Hematopoietic multipotent progenitor cell treated with erythropoietin and hydrocortisone succinate and interleukin-3 and kit ligand, for 17 days (in vitro differentiated cells): ENCODE measurements at places on chromosomes 11 and 22.
A peak's percentile ranks its signal among the peaks of the same experiment; 100 is the strongest.

GRCh38 chr11:14882196-14882595 is 9.8 kb downstream of the CYP2R1 start:
- no peak for DNase-seq

DNA sequence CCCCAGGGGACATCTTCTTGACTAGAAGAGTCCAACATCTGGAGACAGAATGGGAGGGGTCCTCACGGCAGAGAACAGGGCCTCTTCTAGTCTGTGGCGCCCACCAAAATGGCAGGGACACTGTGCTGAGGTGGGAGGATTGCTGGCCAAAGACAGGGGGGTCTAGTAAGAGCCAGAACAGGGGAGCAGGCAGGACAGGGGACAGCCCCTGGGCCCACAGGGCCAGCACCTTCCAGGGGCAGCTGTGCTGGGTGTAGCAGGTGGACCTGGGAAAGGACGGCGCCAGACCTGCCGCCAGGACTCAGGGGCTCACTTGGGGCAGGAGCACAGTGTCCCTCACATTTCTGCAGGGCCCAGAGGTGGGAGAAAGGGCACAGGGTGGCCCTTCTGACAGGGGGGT is 858 bp upstream of the APOBEC3A start:
- DNase-seq, result no peak

GRCh38 chr11:45901626-45902025 is 5.4 kb downstream of the FREY1 start:
- no peak for DNase-seq

- no peak for DNase-seq
Observed at GRCh38 chr11:66479394-66480116, 679 bp upstream of the DPP3 start.

GRCh38 chr11:66218036-66218435 is 50.4 kb upstream of the RAB1B start:
- DNase-seq, result no peak

DNA sequence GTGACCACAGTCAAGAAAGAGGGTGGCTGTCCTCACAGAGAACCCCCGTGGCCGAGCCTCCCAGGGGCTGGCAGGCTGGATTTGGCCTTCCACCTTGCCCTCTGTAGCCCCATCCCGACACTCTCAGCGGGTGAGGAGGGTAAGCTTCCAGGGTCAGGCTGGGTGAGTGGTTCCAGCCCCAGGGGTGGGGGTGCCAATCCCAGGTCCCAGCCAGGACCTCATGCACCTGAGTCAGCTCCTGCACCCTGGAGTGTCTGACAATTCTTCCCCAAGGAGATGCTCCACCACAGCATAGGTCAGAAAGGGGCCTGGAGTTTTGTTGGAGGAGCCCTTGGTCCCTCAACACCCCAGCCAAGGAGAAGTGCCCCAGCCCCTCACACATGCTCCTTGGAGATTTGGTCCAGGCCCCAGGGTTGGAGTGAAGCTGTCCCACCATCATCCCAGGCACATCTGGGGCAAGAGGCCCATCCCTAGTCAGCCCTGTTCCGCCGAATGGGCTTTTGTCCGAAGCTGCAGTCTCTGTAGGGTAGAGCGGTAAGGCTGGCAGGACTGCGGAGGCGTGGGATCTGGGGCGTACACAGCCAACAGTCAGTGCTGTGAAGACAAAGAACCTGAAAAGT is 8.4 kb downstream of the LINC01488 start:
- DNase-seq, result no peak

GRCh38 chr11:112882494-112883381 is 78.5 kb upstream of the NCAM1 start:
- DNase-seq, result no peak

DNA sequence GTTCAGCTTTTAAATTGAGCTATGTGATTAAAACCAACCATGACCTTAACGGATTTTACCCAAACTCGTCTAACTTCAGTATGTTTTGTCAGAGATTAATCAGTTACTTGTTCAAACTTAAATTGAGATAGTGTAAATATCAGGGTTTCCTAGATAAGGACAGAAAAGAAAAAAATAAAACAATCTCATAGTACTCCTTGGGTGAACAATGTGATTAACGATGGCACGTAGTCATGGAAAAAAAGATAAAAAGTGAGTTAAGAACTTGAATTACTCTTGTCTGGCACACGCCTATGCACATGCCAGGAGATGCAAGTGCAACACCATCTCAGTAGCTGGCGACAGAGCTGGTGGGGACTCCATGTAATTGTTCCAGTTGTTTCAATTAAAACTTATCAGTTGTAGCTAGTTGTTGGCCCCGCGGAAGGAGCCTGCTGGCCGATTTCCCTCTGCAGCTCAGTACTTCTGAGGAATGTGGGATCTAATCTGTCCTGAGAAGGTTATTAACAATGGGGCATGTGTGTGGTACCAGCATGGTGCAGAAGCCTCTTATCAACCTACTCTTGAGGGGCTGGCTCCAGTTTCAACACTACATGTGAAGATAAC is 3.0 kb downstream of the RASSF10 start:
- no peak for DNase-seq

- no peak for DNase-seq
Observed at GRCh38 chr11:124612045-124612444, 817 bp downstream of the PANX3 start.

DNA sequence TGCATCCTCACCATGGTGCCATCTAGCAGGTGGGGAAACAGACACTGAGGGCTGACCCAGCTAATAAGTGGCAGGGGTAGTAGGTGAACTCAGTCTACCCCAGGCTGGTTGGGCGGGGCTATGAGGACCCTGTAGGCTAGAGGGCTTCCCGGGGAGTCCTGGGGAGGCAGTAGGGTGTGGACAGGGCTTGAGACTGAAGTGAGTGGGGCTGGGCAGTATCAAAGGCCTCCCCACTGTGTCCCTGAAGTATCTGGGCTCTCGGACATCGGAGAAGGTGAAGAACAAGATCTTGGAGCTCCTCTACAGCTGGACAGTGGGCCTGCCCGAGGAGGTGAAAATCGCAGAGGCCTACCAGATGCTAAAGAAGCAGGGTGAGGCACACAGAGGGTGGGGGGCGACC is 11.4 kb downstream of the GGA1 start:
- no peak for DNase-seq

GRCh38 chr11:70743941-70744351 is 345.6 kb downstream of the CTTN start:
- no peak for DNase-seq

GRCh38 chr11:63811522-63811921 is 1.7 kb upstream of the SPINDOC start:
- DNase-seq, result no peak

GRCh38 chr11:73428699-73429098 is 52.5 kb downstream of the RELT start:
- DNase-seq, result no peak

DNA sequence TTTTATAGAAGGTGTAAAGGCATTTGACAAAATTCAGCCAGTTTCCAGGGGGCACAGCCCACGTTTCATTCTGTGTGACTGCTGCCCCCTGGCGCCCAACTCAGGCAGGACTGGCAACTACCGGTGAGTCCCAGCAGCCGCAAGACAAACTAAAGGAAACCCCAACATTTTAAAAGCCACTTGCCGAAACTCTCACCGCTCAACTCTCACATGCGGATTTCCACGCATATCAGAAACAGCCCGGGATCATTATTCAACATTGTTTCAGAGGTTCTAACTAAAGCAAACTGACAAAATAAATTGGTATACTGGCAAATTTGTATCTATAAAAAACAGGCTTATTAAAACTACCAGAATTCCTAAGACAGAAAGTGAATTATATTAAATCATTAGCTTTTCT is 48.2 kb downstream of the MORC2 start:
- DNase-seq, result peak; percentile 79

DNA sequence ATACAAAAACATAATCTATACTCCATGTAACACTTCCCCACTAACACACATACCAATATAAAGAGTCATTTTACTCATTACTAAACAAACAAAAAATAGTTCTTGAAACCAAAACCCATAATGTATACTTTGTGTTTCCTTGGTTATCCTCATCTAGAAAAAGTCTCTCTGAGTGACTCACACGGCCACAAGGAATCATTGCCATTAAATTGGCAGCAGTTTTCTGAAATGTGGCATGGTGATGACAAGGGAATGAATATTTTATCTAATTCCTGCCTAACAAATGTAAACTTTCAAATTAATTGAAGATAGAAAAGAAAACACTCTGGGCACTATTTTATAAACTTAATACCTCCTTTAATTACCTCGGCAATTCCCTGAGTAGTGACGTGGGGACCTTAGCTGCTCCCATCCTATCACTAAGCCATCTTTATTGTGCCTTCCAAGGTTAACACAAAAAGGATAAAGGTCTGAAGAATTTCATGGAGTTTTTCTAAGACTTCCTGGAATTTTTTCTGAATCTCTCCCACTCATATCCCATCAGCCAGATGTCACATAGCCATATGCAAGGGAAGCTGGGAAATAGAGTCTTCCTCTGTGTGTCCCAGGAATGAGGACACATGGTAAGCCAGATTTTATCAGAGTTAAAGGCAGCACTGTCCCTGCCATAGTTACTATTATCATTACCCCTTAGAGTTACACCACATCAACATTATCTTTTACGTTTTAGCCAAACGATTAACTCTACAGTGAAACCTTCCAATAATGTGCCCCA is 857.2 kb upstream of the TENM4 start:
- no peak for DNase-seq

GRCh38 chr11:9037046-9037780 is 33.4 kb upstream of the NRIP3 start:
- DNase-seq, result no peak

DNA sequence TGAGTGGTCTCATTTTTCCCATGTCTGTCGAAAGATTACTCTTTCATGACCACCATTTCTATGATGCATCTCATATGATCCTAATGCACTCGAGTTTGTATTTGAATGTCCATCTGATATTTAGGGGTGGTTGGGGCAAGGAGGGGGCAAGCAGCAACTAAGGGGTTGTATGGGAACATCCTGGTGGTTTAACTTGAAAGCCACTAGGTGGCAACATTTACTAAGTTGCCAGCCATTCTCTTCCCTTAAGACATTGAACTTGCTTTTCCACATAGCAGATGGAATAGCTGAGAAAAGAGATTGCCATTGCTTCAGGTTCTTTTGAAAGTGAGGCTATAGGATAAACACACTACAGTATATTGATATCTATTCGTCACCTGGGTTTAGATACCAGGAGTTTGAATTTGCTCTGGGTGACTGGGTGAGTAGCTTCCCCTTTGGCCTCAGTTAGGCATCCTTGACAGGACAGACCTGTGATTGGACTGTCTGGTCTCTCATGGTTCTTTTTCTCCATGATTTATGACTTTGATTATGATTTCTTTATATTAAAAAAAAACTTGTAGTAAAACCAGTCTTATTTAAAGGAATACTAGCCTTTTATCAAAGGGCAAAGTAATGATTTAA is 32.4 kb downstream of the NF2 start:
- peak; percentile 64 for DNase-seq

- DNase-seq, result no peak
Observed at GRCh38 chr11:88179971-88180629, 4.9 kb upstream of the RAB38 start.

- no peak for DNase-seq
Observed at GRCh38 chr22:17475318-17476230, 87.7 kb upstream of the SLC25A18 start.

DNA sequence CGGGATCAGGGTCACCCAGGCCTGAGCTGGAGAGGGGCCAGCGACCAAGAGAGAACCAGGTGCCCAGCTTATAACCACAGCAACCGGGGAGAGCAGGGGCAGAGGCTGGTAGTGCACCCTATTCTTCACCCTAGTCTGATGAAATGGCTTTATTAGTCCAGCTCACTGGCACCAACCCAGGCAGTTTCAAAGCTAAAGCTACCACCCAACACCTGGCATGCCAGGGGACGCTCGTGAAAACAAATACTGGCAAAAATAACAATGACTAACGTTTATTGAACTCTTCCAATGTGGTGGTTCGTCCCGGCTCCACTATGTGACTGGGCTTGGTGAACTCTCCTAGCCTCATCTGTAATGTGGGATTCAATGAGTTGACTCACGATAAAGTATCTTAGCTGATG is 30.6 kb downstream of the SCGB1A1 start:
- no peak for DNase-seq

- no peak for DNase-seq
Observed at GRCh38 chr11:4848908-4849532, at the start of gene OR51S1. TSS of gene OR51S1 (minus strand) at chr11:4849208. CDS start at chr11:4849208, 0 bp downstream.

GRCh38 chr11:20489948-20490347 is 102.4 kb downstream of the PRMT3 start:
- no peak for DNase-seq

- peak; percentile 12 for DNase-seq
Observed at GRCh38 chr11:62324731-62325556, 12.3 kb upstream of the ASRGL1 start.

DNA sequence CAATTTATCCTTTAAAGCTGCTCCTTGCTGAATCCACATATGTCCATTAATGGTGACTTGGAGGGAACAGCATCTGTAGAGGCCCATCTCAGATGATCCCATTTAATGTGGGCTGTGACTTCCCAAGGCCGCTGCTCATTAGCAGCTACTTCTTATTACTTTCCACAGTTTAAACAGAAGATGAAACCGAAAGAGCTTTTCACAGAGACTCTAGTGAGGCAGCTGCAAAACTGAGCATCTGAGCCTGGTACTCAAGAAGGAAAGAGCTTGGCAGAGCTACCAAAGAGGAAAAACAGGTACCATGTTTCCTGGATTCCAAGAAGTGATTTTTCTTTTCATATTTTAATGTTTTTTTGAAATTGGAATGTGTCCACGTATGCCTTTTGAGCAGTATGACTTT is 110.5 kb upstream of the NARS2 start:
- DNase-seq, result no peak

DNA sequence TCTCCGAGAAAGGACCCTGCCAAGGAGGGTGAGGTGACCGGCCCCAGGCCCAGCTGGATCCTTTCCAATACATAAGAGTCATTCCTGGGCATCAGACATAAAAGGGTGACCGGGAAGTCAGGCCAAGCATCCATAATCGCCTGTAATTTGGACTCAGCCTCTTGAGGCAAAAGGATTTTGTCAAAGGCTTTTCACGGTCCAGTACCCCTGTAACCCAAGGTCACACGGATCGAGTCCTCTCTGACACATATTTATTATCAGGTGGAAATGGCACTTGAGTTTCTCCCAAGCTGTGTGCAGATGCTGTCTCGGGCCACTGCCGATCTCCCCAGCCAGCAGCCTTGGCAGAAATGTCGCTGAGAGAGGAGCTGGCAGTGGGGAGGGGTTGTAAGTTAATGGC is 556.5 kb downstream of the MN1 start:
- no peak for DNase-seq
